ENCODE measurements at places on chromosomes 2 and 18.

DNA sequence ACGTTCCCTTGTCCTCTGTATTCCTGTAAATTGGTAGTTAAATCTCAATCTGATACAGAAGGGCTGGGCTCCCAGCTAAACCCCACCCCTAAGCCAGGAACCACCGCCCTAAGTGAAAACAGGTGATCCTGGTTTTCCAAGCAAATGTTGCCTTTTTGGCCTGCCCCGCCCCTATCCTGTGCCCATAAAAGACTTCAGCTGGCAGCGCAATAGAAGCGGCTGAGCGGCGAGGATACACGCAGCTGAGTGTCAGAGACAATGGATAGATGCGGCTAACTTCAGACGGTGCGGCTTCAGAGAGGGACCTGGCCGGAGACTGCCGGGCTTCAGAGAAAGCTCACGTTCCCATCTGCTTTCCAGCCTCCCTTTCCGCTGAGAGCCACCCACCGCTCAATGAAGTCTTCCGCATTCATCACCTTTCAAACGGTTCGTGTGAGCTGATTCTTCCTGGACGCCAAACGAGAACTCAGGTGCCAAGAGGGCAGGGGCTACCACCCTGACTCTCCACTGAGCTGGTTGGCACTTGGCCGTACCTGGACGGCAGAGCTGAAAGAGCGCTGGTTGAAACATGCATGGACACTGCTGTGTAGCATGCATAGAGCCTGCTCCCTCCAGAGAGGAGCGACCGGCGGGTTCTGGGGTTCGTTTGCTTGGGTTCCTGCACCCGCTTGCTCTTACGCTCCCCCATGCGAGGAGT, 49.5 kb upstream of the POLE4 start:
- no peak for DNase-seq

DNA sequence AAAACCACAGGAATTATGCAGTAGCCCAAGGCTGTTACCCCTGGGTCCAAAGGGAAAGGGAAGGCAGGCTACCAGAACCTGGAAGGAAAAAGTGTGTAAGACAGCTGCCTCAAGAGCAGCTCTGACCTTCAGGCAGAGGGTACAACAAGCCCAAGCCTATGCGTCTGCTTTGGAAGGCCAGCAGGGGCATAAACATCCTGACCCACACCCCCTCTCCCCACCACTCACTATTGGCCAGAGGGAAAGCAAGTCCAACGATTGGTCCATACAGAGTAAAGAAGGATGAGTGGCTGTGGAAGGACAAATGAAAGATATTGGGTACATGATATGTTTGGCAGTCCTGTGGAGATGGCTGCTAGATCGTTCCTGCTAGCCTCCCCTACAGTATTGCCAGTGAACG, 227.6 kb upstream of the HNRNPA3 start:
- no peak for DNase-seq

GRCh38 chr2:124915567-124915966, 890.5 kb downstream of the CNTNAP5 start:
- no peak for DNase-seq

DNA sequence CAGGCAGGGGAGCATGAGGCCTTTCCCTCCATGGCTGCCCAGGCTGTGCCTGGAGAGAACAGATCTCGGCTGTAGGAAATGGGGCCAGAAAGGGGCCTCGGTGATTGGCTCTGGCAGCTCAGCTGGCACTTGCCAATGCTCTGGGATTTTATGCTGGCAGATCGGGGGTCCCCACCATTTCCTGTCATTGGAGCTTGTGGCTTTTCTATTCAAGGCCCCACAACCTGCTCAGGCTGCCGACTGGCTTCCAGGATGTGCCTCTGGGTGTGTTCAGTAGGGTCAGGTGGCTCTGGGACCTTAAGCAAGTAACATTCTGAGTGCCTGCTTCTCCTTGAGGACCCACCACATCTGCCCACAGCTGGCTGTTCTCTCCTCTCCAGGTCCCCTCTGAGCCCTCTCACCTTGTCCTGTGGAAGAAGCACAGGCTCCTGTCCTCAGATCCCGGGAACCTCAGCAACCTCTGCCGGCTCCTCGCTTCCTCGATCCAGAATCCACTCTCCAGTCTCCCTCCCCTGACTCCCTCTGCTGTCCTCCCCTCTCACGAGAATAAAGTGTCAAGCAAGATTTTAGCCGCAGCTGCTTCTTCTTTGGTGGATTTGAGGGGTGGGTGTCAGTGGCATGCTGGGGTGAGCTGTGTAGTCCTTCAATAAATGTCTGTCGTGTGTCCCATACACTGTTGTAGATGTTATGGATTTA, 4.2 kb downstream of the GNLY start:
- no peak for DNase-seq

DNA sequence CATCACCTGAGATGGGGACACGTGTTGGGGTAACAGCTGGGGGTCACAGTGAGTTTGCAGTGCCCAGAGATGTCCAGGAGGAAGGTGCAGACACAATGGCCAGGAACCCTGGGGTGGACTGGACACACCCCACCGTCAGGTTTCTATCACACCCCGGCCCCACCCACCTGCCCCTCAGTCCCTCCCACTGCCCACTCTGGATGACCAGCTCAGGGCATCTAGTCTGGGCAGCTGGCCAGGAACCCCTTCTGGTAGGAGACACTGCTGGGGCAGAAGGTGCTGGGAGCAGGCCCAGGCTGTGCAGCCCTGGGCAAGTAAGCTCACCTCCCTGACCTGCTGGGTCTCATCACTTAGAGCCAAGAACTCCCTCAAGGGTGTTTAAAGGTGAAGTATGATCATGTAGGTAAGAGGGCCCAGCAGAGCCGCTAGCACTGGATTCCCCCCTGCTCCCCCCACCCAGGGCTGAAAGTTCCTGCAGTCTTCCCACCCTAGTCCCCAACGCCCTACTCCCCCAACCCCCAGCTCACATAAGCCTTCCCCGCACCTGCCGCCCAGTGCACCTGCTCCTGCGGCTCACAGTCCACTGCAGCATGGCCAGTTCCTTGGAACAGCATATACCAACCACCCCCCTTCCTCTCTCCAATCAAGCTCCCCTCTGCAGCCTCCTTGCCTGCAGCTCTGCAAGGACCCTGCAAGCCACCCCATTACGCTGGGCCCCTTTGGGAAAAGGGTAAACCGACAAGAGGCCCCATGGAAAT, 17.3 kb downstream of the BIN1 start:
- no peak for DNase-seq

DNA sequence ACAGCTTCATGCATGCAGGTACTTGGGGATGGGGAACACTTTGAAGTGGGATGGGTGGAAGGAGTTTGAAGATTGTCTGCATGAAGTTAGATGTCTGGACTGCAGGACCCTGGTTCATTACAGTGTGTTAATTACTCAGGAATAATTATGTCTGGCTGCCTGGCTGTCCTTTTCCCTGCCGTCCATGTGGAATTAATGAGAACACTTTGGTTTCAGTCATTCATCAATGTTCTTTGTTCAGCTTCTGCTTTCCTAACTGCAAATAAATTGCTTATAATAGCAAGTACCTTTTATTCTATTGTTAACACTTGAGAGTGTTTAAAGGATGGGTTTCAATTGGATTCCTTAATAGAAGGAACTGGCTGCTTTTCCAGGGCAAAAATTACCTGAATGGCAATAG, 35.8 kb downstream of the MTCL1 start:
- DNase-seq = no peak

DNA sequence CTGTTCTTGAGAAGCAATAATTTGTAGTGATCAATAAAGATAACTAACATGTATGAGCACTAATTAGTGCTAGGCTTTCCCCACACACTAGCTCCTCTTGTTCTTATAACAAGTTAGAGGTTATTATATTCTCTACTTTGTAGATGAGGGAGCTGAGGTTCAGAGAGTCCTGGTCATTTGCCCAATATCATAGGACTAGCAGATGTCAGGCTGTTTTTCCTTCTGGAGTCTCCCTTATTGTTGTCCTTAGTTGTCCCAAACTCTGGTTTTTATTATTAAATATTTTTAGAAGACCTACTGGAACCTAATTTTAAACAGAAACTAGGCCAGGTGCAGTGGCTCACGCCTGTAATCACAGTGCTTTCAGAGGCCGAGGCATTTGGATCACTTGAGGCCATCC, 16.5 kb upstream of the TTC39C start:
- no peak for DNase-seq

DNA sequence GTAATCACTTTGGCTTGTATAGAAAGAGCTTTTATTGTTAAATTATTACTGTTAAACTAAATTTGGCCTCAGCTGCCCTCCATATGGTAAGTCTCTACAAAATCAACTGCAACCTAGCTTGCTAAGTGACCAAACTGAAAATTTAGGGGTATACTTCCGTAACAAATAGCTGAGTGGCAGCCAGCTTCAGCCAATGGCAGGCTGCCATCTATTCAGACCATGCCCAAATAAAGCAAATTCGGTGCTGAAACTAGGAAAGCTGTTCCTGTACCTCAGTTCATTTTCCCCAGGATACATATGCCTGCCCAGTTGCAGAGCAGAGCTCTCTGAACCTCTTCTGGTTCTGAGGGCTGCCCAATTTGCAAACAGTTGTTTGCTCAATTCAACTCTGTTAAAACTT, 94.8 kb downstream of the EML6 start:
- no peak for DNase-seq

DNA sequence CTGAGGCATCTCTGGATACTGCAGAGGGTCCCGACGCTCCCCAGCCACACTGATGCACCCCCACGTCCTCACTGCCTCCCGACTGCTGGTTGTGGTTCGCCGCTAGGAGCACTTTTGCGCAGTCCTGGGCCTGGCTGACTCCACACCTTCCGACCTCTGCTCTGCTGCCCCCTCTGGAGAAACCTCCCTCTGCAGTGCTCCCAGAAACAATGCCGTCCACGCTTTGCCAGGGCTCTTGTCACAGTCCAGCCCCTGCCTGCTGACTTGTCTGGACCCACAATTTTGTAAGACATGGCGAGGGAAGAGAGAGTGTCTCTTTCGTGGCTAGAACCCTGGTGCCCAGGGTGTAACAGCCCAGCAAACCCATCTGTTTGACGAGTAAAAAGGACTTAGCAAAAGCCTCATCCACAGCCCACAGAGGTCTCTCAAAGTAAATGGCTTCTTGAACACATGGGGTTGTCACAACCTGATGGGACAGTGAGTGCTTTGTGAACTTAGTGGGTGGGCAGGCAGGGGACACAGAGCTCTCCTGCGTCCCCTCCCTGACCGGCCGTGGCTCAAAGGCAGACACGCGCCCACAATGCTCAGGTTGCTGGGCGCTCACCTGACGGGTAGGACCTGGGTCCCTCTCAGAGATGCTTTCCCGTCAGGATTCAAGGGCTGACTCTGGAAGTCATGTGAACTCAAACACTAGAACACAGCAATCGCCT, 4.0 kb downstream of the COPS9 start:
- no peak for DNase-seq

- DNase-seq = no peak
These were observed 1.9 kb downstream of the LDLRAD4 start for GRCh38 chr18:13220361-13220991.

DNA sequence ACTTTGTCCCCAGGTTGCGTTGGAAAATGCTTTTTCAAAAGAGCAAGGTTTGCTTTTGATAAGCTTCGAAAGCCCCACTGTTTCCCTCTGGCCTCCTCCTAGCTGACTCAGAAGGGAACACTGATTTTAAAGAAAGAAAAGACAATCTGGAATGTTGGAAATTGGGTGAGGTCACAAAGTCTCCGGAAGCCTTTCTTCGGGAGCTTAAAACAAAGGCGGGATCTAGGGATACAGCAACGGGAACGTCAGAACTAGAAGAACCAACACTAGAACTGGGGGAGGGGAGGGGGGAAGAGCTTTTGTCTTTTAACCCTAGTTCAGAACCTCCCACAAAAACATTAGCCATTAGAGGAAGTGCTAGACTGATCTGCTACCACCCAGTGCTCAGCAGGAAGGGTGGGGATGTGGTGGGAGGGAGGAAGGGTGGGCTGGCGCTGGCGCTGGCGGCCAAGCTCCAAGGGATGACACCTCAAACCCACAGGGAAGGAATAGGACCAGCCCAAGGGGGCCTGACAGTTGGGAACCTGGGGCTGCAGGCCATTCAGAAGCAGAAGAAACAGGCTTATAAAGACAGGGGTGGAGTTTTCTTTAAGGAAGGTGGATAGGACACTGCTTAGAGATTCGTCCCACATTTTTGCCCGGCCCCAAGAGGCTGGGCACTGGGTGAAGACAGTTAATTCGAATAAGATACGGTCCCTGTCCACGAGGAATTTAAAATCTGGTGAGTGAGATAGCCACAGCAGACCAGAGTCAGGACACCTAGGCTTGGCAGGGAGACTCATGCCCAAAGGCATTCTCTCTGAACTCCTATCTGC, 1.7 kb downstream of the TMSB10 start:
- DNase-seq = peak; percentile 94

GRCh38 chr2:191417746-191418145, 172.5 kb downstream of the MYO1B start:
- no peak for DNase-seq

DNA sequence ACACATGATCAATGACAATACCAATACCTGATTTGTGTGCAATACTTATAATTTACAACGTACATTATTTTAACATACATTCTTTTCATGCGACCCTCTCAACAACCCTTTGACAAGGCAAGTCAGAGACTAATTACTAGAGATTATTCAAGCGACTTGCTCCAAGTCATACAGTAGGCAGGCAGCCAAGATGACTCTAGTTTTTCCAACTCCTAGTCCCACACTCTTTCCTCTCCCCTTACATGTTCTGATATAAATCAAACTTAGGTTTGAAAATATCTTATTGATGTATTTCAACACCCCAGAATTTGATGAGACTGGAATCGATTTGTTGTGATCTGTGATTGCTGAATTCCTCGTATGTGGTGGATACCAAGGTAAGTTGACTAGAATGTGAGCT, 8.0 kb upstream of the CYP27C1 start:
- peak; percentile 20 for DNase-seq

DNA sequence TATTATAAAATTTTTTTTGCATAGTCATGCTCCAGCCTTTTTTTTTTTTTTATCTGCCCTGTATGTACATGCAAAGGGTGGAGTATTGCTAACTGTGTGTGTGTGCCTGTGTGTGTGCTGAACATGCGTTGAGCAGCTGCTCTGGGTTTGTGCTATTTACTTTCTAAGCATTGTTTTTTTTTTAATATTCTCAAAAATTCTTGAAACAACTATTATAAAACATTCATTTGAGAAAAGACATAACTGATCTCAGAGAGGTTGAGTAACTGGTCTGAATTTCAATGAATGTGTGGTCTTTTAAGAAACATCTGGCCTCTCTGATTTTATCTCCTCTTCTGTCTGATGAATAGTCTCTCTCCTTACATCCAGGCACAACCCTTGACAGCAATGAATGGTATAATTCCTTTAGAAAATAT, 366.0 kb upstream of the SLC14A2 start:
- DNase-seq = no peak

GRCh38 chr2:230694241-230694640, 18.4 kb upstream of the CAB39 start:
- no peak for DNase-seq

DNA sequence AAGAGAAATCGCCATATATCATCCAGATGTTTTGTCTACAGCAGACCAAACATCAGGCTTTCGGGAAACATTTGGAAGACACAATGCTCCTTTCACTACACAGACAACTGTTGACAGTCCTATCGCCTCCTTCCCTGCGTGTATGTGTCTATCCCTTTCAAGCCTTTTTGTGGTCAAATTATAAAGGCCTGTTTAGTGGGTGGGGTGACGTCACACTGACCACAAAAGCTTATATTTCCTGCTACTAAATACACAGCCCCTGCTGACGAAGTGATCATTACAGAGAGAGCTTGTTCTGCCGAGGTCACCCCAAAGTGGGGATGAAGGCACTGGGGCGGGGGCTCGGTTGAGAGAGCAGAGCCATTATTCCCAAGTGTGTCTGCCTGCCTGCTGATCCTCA, 302.7 kb upstream of the TNP1 start:
- DNase-seq = peak; percentile 7

All from RKO (cell line).